ENCODE measurements at places on chromosomes 5 and 9.

DNA sequence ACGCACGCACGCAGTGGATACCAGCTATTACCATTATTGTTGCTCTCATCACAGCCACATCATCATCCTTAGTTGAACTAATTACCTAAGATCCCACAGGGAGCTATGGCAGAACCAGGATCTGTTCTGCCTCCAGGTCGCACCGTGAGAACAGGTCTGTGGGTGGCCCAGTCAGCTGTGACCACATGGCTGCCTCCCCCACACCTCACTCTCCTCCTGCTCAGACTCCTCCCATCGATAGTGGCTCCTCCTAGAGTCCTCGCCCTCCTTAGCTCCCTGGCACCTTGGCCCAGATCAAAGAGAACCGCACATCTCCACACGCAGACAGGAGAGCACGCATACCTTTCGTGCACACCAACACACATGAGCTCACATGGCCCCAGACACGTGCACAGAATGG, 32.4 kb upstream of the RPL26L1 start:
- DNase-seq, result no peak

DNA sequence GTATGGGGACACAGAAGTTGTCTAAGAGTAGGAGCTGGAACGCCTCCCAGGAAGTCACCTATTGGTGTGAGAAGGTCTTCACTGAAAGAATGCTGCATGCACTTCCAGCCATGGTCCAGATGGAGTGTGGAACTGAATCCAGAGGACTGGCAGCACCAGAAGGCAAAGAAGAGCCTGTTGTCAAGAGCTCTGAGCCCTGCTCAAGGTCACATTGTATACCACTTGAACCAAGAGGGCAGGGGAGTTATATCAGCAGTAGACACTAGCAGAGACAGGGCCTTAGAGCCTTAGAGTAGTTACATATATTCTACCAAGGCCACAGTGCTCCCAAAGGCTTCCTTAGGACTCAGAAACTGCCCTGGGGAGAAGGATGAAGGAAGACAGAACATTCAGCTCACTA, 130.8 kb upstream of the POC5 start:
- DNase-seq, result no peak

GRCh38 chr5:116002116-116002906, 30.0 kb upstream of the ARL14EPL start:
- no peak for DNase-seq

DNA sequence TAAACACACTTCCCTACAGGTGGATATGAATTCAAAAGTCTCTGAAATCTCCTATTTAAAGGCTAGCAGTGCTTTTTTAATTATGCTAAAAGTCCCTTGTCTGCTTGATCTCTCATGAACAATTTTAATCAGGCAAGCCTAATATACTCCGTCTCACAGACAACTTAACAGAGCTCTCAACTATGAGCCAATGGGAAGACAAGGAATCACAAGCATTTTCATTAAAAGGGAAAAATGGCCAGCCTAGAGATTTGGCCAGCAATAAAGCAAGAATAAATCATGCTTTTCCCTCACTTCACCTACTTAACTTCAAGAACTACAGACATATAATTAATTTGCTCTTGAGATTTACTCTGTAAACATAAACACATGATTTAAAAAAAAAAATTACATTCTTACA, 78.0 kb downstream of the RFX3 start:
- no peak for DNase-seq

GRCh38 chr9:135711391-135711790, 9.4 kb downstream of the KCNT1 start:
- DNase-seq, result no peak

- no peak for DNase-seq
Observed at GRCh38 chr9:76573905-76574760, 115.2 kb downstream of the GCNT1 start.

GRCh38 chr9:120857481-120857880, 14.8 kb upstream of the PSMD5 start:
- no peak for DNase-seq

- no peak for DNase-seq
Observed at GRCh38 chr5:52804981-52805380, 17.3 kb downstream of the ITGA1 start.

GRCh38 chr9:79131824-79132377, 439.9 kb upstream of the TLE4 start:
- DNase-seq, result no peak

- DNase-seq, result no peak
Observed at GRCh38 chr5:23268136-23268535, 239.3 kb upstream of the PRDM9 start.

GRCh38 chr5:59133764-59134261, 550.9 kb downstream of the RAB3C start:
- no peak for DNase-seq

DNA sequence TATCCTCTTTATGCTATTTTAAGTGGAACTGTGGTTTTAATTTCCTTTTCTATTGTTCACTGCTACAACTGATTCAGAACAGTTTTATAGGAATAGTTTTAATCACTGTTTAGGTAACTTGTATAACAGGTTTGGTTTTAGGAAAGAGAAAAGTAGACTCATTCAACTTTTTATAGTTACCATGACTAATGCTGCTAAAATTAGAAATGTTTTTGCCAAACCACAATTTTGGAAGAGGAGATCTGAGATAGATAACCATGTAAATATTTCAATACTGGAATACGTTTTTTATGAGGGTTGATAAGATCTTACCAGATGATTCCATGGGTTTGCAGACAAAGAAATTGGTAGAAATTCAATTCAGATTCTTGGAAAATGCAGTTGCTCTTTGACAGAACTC, 404.6 kb upstream of the ARRDC3 start:
- no peak for DNase-seq

DNA sequence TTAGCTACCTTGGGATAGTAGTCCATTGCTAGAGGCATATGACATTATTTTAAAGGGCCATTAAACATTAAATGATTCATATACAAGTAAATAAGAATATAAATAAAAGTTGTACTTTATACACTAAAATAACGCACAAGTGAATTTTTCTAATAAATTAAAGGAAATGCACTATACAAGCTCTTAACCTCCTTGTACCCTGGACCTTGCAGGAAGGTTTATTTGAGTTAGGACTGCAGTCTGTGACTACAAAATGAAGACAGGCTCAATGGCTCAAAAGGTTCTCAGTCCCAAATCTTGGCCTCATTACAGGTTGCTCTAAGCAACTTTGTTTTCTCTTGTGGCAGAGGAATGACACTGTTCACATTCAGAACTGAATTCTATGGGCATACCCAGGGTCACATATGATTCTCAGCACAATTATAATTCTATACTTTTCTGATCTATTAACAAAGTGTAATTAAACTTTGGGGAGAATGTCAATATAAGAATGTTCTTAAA, 34.4 kb downstream of the FEM1C start:
- no peak for DNase-seq

DNA sequence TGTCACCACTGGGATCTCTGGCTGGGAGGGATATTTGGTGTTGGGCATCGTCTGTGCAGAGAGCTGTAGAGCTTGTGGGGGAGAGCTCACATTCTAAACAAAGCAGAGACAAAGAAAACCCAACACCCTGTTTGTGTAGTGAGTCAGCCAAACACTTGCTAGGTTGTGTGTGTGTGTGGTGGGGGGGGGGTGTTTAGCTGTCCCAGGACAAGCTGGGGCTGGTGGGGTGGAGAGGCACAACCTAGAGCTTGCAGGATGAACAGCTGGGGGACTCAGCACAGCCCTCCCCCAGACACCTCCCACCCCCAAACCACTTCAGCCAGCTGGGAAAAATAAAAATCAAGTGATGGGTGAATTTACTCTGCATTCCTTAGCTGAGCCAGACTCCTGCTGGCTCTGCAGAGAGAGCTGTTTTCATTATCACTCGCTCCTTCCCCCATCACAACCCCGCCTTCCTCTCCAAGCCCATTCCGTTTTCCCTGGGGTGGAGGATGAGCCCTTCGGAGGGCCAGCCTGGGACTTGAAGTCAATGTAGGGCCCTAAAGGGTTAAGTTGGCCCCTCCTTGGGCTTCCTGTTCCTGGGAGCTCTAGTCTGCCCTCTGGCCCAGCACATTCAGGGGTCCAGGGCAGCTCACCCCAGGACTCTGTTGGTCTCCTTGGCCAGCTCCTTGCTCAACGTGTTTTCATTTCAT, 2.6 kb downstream of the OLFML2A start:
- no peak for DNase-seq

Measured in NCI-H1930 (cell line).